Cortex of kidney (tissue), 1 donor: ENCODE measurements at places on chromosomes 4 and X.

DNA sequence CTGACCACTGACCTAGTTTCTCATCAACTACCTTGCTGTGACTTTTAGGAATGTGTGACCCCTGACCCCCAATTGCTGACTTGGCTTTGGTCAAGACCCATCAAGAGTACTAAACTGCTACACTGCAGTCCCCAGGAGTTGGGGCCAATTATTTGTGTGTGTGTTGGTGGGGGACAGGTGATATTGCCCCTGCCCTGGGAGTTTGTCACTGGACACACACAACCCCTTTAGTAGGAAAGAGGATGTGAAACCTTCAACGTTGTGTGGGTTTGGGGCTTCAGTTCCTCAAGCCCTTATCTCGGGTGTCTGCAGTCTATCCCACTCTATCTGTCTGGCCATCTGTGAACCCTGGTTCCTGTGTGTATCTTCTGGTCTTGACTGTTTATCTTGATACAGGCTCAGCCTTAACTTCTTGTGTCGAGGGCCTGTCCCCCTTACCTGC, 6.5 kb downstream of the SASH3 start:
- DNase-seq = no peak

- no peak for DNase-seq
These were observed at the start of gene SHISA3 for GRCh38 chr4:42396752-42397634. Gene SHISA3, plus strand, starts transcription at chr4:42397488. Its CDS starts 569 bp downstream, at chr4:42398057.

GRCh38 chr4:101221294-101221693, 126.0 kb downstream of the PPP3CA start:
- no peak for DNase-seq

DNA sequence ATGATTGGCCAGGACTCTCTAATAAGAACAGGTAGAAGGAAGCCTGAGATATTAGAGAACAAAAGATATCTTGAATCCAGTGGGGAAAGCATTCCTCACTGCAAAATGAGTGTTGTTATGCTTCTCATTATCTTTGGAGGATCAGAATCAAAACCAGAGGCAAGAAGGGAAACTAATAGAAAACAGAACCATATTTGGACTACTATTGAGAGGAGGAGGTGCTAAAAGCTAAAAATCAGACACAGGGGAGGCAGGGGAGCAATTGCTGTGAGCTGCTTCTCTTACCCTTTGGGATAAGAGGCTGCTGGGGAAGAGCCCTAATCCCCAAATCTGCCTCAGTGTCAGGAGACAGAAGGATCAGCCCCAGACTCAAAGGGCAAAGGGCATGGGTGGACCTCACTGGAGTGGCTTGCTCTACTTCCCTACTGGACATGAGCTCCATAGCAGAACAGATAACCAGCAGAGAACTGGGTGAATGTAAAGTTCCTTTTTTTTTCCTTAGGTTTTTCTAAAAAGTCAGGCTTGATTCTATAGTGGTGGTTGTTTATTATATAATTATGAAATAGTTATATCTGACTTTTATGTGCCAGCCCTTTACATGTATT, 60.1 kb downstream of the SEPTIN11 start:
- DNase-seq = no peak

DNA sequence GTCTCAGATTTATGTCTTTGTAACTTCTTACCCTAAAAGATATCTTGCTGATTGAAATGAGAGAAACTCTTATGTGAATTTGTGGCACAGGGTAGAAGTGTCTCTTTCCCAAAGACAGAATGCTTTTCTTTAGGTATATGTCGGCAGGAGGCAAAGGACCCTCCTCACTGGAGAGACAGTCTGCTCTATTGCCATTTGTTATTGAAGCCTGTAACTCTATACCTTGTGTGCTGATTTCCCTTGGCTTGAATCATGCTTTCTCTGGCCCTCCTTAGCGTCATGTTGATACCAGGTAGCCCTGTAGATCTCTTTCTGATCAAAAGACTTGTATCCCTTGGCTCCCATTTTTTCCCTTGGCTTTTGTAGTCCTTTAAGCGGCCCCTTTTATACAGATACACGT, 284.3 kb downstream of the CXXC4 start:
- no peak for DNase-seq

GRCh38 chrX:16267431-16267830, 100.2 kb downstream of the MAGEB17 start:
- no peak for DNase-seq

- DNase-seq = no peak
These were observed 133.7 kb downstream of the SOWAHB start for GRCh38 chr4:76764251-76764650.

- DNase-seq = no peak
These were observed 763 bp downstream of the PYURF start for GRCh38 chr4:88522702-88523324.

DNA sequence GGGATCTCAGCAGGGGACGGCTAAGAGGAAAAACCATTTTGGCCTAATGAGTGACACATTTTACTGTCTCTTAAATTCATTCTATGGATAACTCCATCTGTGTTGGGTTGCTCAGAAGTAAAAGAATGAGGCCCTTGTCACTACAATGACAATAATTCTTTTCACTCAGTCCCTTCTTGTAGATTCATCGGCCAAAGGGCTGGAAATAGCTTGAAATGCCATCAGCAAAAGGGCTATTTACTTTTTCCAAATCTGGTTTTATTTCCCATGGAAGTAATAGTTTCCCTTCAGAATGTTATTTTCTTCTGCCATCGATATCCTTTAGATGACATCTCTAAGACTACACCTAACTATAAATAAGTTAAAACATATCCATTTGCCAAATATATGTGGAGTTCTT, 7.4 kb downstream of the MEPE start:
- DNase-seq = no peak

DNA sequence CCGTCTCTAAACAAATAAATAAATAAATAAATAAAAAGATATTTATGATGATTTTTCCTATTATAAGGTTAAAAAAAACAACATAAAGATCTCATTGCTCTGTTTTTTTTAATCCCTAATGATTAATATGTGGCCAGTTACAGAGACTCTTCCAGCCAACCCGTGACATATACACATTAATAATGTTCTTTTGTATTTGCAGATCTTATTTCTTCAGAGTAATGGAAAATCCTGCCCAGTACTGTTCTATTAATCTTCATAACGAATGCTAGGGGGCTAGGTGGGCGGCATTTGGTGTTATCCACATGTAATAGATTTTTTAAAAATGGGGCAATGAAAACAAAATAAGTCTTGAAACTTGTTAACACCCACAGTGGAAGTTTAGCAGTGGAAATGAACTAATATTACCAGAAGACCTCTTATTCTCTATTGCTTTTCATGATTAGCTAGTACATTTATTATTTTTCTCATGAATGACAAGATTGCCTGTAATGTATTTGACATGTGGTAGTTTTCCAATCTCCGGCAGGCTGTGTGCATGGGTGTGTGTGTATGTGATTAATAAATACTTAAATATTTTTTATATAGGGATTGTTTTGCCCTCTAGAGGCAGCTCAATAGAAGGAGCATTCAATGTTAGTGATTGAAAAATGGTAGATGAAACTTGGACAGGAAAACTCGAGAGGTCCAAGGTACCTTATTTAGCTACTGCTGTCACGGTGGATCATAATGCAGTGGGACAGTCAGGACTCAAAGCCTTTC, 457.4 kb downstream of the IL1RAPL1 start:
- DNase-seq = no peak

- DNase-seq = no peak
These were observed 77.3 kb downstream of the STK32B start for GRCh38 chr4:5128569-5128968.

DNA sequence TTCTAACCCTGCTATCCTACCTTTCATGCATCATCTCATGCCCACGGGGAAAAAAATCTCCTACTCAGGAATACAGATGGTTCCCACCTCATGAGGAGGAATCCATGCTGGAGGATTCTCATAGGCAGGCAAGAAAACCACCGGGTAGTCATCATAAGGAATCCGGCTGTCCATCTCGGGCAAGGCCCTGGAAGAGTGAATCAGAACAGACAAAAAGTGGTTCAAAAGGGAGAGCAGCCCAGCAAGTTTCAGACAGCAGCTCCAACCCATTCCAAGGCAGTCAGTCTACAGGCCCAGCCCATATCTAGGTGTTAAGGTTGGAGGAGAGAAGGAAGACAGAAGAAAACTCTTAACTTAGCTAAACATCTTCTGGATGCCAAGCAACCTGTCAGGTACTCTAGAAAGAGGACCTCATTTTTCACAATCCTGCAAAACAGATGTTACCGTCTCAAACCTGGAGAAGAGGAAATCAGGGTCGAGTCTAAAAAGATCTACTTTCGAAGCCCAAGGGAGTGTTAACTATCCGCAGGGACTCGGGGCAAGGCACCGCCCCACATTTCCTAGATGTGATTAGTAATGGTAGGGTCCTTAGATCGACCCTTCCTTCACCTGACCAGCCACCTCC, 447 bp downstream of the PDZD11 start:
- DNase-seq = no peak

- DNase-seq = no peak
These were observed 371.0 kb downstream of the BCOR start for GRCh38 chrX:39726771-39727170.

GRCh38 chrX:12052109-12052508, 86.2 kb upstream of the FRMPD4 start:
- no peak for DNase-seq

DNA sequence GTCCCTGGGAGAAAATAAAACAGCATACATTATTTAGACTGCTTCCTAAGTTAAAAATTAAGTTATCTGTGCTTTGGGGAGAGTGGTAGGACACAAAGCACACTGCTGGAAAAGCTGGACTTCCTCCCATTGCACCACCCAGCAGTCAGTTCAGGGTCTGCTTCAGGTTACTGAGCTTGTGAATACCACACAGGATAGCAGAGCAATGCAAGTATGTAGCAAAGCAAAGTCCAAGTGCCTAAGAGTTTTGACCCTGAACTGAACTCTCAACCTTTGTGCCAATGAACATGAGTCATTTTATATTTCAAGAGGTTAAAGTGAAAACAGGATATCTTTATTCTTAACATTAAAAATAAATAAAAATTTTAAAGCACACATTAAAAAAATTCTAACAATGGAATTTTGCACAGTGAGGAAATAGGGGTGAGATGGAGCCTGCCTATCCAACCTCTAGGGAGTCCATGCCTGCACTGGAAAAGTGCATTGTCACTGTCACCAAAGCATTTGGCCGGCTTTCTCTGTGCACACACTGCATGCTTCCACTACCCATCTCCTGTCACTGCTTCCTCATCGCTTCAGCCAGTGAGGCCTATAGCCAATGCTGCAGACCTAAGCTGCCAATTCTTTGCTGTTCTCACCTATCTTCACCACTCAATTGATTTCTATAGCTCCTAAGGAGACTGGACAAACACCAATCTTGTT, 50.9 kb downstream of the ABCG2 start:
- DNase-seq = no peak

DNA sequence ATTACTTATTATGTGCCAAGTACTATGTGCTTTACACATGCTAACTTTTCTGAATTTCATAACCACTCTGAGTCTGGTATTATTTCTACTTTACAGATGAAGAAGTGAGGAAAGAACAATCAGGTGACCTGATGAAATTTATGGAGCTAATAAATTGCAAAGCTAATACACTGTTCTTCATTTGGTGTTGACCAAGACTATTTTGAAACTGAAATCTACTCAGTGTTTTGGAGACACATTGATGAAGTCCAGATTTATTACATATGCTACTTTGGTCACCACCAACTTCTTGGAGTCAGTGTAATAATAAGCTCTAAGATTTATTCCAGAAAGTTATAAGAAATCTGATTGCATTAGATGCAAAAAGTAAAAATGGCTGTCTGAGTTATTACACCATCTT, 637.9 kb downstream of the FAT4 start:
- no peak for DNase-seq

GRCh38 chr4:173214231-173214630, 45.6 kb downstream of the GALNT7 start:
- DNase-seq = no peak

DNA sequence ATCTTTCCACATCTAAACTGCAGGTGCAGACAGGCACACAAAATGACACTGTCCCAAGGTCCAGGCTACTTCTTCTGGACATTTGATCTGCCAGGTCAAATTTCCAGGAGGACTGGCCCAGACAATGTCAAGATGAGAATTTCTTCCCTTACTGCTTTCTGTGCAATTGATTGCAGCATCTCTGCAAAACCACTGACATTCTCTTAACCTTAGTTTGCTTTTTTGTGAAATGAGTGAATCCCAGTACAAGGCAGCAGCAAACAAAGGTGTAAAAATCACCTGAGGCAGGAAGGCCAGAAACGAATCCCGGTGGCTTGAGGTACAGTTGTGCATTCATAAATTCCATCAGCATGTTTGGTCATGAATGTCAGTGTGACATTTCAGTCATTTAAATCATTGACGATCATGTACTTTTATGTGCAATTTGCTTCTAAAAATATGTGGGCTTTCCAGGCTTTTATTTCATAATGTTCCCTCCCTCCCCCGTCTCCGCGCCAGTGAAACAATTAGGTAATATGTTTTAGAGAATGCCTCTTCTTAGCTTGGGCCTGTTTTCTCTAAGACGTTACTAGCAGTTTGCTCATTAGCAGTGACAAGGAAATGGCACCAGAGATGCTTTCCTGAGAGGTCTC, 39.1 kb downstream of the NHS start:
- DNase-seq = no peak

DNA sequence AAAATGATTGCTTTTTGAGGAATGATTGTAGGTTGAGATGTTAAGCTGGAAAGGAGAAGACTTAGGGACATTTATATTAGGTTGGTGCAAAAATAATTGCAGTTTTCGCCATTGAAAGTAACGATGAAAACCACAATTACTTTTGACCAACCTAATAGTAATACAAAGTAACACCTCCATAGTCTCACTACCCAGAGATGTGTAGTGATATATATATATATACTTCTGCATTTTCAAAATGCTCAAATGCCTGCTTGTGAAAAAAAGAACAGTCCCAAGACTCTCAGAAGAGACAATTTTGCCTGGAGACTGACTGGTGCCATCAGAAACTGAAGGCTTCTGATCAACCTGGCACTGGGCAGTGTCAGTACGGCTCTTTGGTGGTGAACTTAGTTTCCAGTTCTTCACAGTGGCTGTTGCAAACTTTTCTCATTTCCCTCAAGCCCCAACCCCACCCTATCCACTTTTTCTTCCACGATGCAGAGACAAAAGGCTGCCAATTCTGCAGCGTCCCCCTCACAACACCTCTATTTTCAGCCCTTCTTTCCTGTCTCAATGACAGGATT, 35.1 kb upstream of the TAPT1 start:
- DNase-seq = no peak

DNA sequence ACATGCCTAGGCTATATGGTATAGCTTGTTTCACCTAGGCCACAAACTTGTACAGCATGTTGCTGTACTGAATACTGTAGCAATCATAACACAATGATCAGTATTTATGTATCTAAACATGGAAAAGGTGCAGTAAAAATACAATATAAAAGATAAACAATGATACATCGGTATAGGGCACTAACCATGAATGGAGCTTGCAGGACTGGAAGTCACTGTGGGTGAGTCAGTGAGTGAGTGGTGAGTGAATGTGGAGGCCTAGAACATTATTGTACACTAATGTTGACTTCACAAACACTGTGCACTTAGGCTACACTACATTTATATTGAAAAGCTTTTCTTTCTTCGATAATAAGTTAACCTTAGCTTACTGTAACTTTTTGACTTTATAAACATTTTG, 45.6 kb upstream of the ANK2 start:
- no peak for DNase-seq

- no peak for DNase-seq
These were observed 574.8 kb upstream of the DIPK2B start for GRCh38 chrX:45775468-45775867.
